SIG-M5 (cell line): ENCODE measurements at places on chromosomes 1 and 21.

- no peak for DNase-seq
Observed at GRCh38 chr1:176220100-176220689, 13.1 kb upstream of the COP1 start.

GRCh38 chr1:44025816-44026215 is 5.4 kb downstream of the SLC6A9 start:
- DNase-seq = no peak

- DNase-seq = no peak
Observed at GRCh38 chr1:79325705-79326104, 319.2 kb upstream of the ADGRL4 start.

- no peak for DNase-seq
Observed at GRCh38 chr1:41927118-41927517, 8.4 kb upstream of the HIVEP3 start.

DNA sequence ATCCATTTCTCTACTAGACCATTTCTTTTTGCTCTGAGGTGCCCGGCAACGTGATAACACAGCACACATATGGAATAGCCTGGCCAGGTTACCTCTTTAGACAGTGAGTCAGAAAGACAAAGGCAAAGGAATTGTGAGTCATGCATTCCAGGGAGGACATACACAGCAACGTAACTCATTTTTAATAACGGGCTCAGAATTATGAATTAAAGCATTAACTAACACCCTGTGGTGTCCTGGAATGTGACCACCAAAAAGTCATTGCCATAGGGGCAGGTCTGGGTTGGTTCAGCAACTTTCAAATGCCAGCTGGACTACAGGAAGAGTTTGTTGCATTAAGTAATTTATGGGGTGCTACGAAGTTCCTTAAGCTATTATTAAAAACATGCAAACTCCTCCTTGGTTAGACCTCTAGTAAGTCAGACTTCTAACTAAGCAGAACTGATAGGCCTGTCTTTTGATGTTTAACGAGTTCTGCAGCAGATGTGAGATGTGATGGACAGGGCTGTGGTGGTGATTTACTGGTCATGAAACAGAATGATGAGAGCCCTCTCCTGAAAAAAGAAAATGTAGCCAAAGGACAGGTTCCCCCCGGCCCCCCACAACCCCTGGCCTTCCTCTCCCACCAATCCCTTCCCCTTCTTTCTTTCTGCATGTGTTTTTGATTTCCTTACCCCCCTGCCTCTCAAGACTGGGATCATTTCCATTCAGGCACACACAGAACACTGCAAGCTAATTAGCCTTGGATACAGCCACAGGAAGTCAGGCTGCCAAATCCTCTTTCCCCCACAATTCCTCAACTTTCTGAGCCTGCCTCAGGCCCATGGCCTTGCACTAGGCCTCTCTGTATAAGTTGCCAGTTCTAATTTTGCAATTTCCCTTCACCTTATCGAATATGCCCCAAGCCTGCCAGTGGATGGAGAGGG is 88.9 kb upstream of the HAO2 start:
- no peak for DNase-seq

DNA sequence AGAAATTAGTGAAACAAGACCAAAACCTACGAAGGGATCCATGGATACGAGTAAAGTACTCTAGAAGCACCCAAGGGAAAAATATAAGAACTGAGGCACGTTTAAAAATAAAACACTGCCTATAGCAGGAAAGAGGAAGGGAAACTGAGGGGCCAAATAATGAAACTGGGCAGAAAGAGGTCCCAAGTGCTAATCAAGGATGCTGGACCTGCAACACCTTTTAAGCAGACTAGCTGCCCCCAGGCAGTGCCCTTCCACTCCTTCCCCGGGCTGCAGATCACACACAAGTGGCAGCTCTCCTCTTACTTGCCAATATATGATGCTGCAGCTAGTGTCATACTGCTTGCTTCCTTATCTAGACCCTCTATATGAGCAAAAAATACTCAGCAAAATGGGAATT is 7.6 kb upstream of the OTUD7B start:
- no peak for DNase-seq

DNA sequence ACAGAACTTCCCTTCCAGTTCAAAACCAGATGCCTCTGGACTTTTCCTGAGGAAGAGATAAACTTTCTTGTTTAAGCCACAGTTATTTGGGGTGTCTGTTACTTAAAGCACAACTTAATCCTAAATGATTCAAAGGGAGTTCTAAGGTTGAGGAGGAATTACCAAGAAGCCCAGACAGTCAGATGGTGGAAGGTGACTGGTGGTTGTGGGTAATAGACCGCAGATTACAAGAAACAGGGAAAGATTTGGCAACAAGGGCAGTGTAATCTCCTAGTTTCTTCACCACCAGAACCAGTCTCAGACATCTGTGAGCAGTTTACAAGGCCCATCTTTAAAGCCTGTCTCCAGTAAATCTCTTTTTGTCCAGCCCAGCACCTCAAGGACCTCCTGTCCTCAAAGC is 130.1 kb upstream of the CTTNBP2NL start:
- no peak for DNase-seq

DNA sequence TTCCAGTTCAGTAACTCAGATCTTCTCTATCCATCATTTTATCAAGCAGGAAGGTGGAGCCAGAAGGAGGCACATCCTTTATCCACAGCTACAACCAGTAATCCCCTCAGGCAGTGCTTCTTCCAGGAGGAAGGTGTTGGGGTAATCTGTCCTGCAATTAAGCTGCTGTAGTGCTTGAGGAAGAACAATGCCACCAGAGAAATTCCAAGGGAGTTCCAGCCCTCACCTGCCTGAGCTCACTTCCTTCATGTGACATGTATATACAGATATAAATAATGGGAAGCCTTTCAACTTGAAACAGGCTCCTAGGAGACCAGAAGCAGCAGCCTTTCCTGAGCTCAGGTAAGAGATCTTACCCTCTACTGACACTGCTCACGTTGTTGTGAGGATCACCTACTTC is 2.2 kb upstream of the IL20 start:
- DNase-seq = no peak

DNA sequence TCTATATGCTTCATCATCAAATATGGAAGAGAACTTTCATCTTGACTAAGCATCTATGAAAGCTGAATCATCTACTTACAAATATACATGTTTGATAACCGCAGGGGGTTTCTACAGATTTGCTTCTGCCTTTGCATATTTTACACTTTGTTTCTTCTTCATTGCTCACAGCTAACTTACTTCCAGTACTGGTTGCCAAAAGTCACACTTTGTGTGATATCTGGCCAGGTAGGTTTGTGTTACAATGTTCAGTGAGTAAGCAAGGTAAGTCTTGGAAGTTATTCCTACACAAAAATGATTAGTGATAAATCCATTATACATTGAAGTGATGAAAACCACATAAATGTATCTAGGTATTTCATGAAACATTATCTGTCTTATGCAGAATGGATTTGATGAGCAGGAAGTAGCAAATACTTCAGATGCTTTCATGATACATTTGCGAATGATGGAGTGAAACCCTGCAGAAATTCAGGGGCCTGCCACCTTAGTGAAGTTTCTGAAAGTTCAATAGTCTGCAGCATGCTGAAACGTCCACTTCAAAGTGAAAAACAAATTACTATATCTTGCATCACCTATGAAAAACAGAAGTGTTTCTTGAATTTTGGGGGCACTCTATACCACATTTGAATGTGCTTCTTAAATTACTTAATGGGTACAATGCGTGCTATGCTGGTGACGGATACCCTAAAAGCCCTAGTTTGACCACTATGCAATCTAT is 187.3 kb downstream of the ATP6V1G3 start:
- DNase-seq = no peak

DNA sequence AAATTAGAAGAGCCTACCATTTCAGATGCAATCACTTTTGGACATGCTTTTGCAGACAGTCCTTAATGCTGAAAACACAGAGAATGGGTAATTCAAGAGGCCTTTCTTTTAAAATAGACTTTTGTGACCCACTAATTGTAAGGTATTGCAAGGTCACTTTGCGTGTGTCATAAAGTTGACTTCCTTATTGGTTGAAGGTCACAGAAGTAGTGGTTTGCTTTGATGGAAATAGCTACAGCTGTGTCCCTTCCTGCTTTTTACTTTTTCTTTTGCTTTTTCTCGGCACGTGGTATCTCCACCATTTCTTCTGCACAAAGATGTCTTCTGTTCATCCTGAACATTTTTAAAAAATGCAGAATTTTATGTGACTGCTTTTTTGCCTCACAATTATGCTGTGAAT is 146.8 kb downstream of the DYRK1A start:
- DNase-seq = no peak

DNA sequence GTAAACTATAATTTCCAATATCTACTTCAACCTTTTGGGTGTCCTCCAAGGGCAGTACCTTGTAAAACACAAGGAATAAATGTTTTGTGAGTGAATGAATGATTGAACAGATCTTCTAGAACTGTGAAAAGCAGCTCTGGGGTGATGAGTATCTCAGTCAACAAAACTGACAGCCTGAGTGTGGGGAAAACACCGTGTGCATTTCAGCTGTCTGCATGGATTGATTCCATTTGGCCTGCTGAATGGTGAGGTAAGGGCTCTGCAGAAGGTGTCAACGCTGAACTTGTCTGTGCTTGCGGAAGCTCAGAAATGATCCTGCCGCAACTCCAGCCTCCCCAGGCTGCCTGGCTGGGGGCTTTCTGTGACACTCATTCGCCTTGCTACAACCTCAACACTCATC is 7.4 kb upstream of the AGMAT start:
- no peak for DNase-seq

DNA sequence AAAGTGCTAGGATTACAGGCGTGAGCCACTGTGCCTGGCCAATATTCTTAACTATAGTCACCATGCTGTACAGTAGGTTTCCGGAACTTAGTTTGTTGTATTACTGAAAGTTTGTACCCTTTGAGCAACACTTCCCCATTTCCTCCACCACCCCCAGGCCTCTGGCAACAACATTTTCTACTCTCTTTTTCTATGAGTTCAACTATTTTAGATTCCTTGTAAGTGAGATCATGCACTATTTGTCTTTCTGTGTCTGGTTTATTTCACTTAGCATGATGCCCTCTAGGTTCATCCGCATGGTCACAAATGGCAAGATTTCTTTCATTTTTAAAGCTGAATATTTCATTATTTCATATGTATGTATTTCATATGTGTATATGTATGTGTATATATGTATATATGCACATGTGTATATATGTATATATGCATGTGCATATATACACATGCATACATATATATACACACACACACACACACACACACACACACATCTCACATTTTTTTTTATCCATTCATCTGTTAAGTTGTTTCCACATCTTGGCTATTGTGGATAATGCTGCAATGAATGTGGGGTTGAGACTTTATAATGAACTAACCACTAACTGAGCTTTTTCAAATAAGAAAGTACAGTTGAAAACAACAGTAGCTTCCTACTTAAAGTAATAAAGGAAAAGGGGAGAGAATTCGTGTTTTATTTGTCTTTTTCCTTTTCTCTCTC is 256.8 kb upstream of the C1orf105 start:
- DNase-seq = no peak

DNA sequence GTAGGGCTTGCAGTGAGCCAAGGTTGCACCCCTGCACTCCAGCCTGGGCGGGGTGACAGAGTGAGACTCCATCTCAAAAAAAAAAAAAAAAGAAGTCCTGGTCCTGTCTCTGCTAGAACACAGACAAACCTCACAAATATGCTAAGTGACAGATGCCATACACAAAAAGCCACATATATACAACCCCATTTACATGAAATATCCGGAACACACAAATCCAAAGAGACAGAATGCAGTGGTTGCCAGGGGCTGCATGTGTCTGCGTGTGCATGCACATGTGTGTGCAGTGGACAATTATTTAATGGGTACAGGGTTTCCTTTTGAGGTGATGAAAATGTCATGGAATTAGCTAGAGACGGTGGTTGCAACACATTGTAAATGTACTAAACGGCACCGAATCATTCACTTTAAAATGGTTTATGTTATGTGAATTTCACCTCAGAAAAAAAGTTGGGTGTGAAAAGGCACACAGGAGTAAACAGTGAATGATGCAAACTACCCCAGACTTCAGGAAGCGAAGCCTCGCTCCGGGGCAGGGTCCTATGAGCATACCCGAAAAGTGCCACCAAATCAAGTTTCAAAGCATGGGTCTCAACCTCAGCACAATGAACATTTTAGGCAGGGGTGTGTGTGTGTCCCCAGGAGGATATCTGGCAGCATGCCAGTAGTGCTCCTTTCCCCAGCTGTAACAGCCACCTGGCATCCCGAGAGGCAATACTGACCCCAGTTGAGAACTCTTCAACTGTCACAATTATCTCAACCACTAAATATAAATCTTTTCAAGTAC is 48.3 kb downstream of the GNB1 start:
- DNase-seq = no peak

DNA sequence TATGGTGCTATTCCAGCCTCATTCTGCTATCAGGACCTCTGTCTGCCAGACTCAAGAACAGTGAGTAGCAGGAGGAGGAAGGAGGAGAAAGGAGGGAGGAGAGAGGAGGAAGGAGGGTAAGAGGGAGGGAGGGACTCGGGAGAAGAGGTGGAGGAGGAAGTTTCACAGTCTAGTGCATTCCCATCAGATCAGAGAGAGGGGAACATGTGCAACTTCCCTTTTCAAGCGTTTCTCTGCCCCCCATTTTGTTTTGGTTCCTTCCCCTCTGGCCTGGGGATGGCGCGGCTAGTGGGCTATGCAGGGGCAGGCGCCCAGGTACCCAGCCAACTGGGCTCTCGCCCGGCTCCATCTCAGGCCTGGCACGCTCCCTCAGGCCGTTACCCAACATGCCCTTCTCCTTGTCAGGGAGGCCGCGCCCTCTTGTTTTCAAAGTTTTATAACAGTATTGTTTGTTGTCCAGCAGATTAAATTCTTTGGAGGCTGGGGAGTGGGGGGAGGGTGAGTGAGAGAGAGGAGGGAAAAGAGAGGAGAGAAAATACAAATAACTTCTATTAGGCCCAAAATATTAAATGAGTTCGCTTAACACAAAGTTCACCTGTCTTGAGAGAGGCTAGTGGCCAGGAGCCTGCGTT is 56.0 kb downstream of the CD46 start:
- DNase-seq = no peak

DNA sequence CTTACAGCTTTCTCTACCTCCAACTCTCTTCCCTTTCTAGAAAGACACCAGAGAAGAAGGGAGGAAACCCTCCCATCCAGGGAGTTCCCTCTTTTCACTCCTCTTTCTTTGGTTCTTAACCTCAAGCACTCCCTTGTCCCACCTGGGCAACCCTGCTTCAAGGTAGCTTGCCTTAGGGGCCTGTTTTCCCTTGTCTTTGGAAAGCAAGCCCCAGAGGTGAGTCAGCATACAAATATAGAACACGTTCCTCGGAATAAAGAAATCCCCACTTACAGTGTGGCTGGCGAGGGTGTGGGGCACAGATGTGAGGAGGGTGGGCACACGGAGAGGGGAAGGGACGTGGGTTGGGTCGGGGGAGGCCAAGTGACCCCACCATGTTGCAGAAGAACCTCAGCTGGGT is 26.1 kb upstream of the KCNE2 start:
- no peak for DNase-seq

GRCh38 chr1:152577168-152577567 is 3.1 kb downstream of the LCE3D start:
- no peak for DNase-seq

GRCh38 chr1:155329980-155330598 is 9.4 kb downstream of the RUSC1 start:
- DNase-seq = no peak
